ENCODE measurements at places on chromosomes 2 and 18. TPM values are rescaled to one million over a fixed set of nuclear protein-coding genes. Genes with fewer than 3 reads are reported as not detected.

Gene GAL3ST2
- total RNA-seq = not detected

Gene MYL12B
- 866 TPM for total RNA-seq

Gene DOK6
- total RNA-seq = 2.3 TPM

Gene LRRFIP1
- 114 TPM for total RNA-seq

Gene AQP4
- not detected for total RNA-seq

Gene KCNE4
- total RNA-seq = under 0.01 TPM

Gene DSG1
- not detected for total RNA-seq

Gene DCDC2C
- 0.13 TPM for total RNA-seq

Gene EPHA4
- total RNA-seq = 2.2 TPM

Gene TUBA4B
- not detected for total RNA-seq

- DNase-seq = no peak
Observed at GRCh38 chr2:112518807-112519206, 23.5 kb upstream of the POLR1B start.

DNA sequence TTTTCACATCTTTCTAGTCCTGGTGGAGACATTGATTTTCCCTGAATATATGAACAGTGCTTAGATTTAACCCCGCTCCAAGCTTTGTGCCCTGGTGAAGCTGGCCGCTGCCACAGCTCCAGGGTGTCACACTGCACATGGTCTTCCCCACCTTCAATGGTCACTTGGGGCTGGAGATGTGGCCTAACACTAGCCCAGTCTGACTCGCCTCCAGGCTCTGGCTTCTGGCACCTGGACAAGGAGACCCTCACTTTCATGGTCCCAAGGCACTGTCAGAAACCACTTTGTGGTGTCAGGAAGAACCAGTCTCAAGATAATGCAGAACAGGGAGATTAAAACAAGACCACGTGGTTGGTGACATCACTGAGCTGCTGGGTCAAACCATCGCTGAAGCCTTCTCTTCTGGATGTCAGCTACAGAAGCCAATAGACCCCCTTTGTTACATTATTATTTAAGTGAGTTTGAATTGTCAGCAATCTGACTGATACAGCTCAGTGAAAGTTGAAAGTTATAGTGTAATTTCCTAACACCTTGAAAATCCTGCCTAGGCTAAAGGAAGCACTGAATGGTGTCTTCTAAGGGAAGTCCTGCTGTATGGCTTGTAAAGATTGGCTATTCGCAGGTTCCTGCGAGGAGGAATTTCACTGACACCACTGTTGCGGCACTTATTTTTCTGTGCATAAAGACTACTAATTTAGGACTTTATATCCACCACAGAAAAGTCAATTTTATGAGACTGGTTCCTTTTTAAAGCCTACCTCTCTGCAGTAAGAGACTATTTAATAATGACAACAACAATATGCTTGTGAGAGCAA lies 55.0 kb upstream of the CTDP1 start:
- DNase-seq = no peak

DNA sequence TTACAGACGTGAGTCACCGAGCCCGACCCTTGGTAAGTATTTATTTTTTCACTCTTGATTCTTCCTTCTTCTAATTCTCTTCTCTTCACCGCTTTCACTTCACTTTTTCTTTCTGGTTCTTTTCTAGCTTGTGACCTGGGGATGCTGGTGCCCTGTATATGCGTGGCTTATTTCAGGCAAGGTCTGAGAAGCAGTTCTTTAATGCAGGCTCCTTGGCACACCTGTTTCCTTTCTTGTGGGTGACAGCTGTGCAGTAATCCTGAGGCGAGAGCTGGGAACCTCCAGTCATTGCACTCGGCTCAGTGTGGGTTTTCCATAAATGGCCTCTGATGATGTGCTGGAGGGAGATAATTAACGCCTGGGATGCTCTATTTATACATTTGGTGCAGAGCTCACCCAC lies 193.8 kb downstream of the TSN start:
- DNase-seq = no peak

DNA sequence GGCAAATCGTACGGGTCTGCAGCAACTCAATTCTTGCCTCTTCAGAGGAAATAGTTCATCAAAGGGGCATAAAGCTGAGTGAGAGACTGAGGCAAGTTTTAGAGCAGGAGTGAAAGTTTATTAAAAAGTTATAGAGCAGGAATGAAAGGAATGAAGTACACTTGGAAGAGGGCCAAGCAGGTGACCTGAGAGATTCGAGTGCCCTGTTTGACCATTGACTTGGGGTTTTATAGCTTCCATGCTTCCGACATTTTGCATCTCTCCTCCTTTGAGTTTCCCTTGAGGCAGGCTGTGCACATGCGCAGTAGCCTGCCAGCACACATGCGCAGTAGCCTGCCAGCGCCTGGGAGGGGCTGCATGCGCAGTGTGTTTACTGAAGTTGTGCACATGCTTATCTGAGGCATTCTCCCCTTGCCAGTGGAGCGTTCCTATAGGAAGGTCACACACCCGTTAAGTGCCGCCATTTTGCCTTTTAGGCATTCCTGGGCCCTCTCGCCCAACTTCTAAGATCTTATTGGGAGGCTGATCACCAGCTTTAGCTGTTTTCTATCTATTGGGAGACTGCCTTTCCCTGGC lies 265.5 kb upstream of the MGAT5 start:
- no peak for DNase-seq

DNA sequence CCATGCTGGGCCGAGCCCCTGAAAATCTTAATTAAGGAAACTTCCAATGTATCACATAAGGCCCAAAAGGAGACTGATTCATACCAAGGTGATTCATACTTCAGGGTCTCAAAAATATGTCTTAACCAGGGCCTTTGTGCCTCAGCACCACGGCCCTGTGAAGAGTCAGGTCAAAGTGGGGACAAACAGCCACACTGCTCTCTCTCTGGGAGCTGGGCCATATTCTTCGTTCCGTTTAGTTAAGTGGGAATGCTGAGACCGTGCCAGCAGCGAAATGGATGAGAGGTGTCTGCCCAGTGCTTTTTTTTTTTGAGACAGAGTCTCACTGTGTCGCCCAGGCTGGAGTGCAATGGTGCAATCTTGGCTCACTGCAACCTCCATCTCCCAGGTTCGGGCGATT lies 9.3 kb upstream of the PTMA start:
- no peak for DNase-seq

DNA sequence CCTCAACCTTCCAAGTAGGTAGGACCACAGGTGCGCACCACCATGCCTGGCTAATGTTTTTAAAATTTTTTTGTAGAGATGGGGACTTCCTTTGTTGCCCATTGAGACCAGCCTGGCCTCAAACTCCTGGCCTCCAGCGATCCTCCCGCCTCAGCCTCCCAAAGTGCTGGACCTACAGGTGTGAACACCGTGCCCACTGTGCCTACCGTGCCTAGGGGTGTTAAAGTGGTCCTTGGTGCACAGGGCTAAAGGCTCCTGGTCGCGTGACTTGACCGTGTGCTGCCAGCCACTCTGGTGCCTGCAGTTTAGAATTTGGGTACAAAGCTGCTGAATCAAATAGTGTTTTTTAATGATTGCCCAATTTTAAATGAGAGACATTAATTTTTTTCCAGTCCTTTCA lies 51.0 kb upstream of the KCNG2 start:
- no peak for DNase-seq

GRCh38 chr2:240112914-240113690 lies 23.0 kb downstream of the COPS9 start:
- no peak for DNase-seq
